ENCODE measurements at places on chromosomes 3 and 15.

DNA sequence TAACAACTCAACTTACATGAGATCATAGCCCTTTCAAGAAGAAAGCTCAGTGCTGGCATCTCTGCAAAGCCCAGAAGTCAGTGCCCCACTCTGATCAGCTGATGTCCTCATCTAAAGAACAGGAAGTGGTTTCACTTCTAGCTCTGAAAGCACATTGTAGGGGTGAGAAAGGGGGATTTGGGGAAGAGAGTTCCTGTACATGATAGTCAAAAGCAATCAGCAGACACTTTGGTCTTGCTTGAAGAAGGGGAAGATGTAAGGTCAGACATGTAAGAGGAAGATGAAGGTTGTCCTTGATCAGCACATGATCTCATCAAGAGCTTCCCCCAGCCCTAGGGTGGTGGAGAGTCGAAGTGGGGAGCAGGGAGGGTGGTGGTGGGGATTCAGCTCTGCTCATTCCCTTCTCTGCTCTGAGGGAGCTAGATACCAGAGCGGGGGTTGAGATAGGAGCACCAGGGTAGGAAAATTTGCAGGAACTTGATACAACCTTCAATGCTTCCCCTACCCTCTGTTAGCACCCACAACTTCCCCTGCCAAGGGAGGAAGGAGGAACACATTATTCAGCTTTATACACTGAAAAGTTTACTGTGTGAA, 76.4 kb upstream of the ETV5 start:
- DNase-seq: no peak

- DNase-seq: no peak
Measured at GRCh38 chr3:122800706-122801237, 5.9 kb downstream of the SLC49A4 start.

- DNase-seq: no peak
Measured at GRCh38 chr15:31801152-31801551, 229.2 kb upstream of the CHRNA7 start.

- DNase-seq: no peak
Measured at GRCh38 chr15:42156243-42156922, at the start of gene PLA2G4F. TSS of gene PLA2G4F (minus strand) at chr15:42156636. CDS start at chr15:42156549, 87 bp downstream.

DNA sequence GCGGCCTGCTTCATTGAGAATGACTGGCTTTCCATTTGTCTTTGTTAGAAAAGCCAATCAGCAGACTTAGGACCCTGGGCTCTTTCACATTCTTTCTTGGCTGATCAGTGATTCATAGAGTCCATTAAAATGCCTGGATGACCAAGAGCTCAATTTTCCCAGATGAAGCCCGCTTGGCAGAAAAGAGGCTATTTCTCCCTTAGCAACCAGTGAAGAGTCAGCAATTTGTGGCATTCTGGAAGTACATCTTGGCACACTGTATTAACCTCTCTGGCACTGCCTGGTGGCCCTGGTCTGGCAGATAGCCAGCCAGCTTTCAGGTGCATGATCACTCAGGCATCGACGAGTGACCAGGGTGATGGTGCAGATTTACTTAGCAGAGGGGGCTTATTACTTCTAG, 145.7 kb upstream of the PLAAT1 start:
- DNase-seq: no peak

- DNase-seq: no peak
Measured at GRCh38 chr15:95591886-95592285, 738.6 kb upstream of the NR2F2 start.

GRCh38 chr3:76131396-76132153, 346.2 kb upstream of the ZNF717 start:
- DNase-seq: no peak

GRCh38 chr15:80404057-80404760, at the start of gene ARNT2:
TSS of gene ARNT2 (plus strand) at chr15:80404382. CDS start at chr15:80404516, 134 bp downstream.
- no peak for DNase-seq

DNA sequence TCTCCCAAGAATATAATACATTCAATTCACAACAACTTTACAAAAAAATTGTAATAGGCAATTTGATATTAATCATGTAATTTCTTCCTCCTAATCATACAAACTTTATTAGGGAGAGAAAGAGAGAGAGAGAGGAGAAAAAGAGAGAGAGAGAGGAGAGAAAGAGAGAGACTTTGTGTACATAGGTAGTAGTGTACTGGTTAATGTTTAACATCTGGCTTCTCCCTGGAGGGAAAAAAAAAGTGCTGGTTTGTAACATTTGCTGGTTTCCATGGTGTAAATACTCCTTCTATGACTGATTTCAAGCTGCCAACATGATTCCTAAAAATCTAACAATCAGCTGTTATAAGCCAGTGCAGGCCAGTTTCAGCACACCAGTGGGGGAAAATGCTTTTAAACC, 98.0 kb upstream of the ARHGEF26 start:
- no peak for DNase-seq

DNA sequence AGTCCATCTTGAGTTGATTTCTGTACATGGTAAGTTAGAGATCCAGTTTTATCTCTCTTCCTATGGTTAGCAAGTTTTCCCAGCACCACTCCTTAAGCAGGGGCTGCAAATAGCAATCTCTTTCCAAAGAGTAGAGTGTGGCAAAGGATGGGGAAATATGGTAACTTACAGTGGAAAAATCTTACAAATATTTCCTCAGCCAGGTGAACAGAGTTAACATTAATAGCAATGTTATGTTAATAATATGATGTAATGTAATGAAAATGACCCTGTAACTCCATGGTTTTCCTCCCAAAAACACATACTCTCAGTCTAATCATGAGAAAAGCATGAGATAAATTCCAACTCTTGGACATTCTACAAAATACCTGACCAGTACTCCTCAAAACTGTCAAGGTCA, 30.4 kb downstream of the FSIP1 start:
- DNase-seq: no peak

GRCh38 chr3:12905316-12906071, 64.1 kb upstream of the RPL32 start:
- DNase-seq: no peak
